ENCODE measurements at places on chromosomes 3 and 15.

DNA sequence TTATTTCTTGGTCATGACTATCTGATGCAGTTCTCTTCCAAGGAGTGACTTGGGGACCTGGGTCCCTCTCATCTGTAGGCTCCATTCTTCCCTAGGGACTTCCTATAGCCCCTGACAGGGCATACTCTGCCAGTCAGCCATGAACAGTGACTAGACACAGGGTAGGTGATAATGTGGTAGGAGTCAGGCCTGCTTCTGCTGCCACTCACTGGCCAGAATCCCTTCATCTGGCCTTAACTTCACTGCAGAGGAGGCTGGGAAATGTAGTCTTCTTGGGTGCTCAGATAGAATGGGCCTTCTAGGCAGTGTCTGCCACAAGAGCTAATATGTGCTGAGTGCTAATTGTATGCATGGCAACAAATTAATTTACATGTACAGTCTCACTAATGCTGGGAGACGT is 84.5 kb downstream of the CACNA2D3 start:
- no peak for DNase-seq

- DNase-seq, result no peak
Observed at GRCh38 chr3:128187495-128187894, 34.2 kb downstream of the EEFSEC start.

GRCh38 chr15:60721707-60722106 is 242.8 kb upstream of the ICE2 start:
- DNase-seq, result no peak

DNA sequence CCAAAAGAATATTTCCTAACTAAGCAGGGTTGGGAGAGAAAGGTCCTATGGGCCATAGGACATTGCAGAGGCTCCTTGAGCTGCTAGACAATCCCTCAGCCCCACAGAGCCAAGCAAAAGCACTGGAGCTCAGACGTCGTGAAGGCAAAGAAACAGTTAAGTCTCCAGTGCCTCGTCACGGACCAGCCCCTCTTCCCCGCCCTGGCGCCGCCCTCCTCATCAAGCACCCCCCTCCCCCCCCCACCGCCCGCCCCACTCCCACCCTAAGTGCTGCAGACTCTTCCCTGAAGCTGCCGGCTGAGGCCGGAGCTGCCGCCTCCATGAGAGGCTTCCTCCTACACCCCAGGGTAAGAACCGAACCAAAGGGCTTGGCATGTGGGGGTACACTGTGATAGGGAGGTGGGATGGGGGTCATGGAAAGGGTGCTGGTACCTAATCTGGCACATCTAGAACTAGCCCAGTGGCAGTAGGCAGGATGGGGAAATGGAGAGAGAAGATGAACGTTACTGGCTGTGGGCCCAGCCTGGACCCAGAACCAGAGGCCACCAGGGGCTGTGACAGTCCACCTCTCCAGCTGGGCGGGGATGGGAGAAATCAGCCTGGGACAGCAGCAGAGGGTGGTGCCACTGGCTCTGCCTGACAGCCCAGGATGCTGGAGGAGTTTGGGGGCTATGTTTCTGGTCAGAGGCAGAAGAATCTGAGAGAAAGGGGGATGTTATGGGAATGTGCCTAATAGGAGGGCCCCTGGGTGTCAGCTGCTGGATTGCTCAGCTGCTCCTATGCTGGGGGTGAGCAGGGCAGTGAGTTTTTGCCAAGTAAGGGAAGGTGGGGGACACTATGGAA is at the start of gene MAP1A:
MAP1A (plus strand) TSS at position 255 of the 843 bp plus-strand sequence. CDS start 3,866 bp downstream, outside the sequence.
- no peak for DNase-seq

DNA sequence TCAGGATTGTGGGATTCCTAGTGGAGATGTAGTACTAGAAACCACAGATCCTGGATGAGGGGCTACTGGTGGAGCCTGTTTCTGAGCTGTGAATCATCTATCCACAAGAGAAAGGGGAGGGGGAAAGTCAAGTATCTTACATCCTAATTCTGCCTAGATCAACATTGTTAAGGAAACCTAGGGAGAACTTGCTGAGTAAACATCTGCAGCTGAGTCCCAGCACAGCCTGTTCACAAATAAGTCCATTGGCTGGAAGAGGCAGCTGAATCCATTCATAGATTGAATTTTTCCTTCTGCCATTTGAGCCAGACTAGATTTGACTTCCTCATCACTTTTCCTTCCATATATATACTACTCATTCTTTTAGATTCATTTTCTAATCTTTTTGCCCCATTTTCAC is 460.5 kb downstream of the TUSC7 start:
- no peak for DNase-seq

DNA sequence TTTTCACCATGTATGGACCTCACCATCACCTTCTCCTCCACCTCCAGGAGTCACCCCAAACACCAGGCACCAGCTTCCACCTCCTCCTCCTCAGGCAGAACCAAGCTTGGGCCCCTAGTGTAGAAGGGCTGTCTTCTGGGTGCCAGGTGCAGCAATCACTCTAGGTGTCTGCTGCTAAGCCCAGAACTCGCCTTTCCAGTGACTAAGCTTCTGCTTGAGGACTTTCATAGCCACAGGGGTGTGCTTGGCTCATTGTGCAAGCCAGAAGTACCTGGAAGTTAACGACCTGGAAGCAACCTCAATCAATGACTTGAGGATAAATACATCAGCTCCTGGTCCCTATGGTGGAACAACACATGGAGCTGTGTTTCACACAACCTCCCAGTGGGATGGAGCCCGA is 49.8 kb upstream of the PXYLP1 start:
- DNase-seq, result no peak

- DNase-seq, result no peak
Observed at GRCh38 chr3:9467451-9467850, 70.0 kb downstream of the SETD5 start.

GRCh38 chr3:152346058-152346457 is 77.3 kb downstream of the MBNL1 start:
- no peak for DNase-seq

DNA sequence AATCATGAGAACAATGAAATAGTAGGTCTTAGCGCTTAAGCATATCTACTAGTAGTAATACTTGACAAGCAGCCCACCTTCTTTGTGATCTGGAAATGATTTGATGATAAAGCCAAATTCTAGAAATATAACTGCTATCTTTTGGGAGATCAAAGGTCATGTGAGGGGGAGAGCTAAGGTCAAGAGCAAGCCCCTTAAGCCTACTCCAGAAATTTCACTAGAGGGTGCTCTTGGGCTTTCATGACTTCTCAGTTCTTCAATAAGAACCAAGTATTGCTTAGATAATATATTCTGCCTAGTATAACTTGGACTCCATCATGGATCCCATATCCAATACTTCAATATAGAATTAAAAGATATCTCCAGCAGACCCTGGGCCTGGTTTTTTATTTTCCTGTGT is 319.6 kb downstream of the ZBTB20 start:
- DNase-seq, result no peak

DNA sequence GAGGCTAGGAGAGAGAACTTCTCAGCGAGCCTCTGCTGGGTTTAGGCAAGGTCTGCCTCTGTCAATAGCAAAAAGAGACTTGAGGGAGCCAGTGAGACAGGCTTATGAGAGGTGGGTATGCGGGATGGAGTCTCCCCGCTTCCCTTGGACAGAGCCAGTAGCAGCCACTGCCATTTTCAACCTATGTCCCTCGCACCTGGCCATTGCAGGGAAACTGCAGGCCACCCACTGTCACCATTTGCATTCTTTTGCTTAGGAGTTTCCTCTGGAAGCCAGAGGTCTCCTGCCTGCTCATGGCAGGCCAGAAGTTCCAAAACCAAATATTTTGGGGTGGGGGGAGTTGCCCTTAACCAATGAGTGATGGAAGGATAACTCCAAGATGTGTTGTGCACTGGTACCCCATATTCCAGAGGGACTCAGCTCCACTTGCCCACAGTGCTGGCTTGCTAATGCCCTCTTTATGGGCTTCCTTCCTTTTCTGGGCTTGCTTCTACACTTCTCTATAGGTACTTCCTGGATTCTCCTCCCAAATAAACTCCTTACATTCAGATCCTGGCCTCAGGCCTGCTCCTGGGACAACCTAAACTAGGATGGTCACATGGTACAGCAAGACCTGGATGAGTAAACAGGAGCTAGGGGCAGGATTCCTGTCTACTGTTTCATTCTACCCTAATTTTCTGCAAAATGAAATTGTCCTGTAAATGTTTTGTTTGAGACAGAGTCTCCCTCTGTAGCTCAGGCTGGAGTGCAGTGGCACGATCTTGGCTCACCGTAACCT is 108.9 kb upstream of the PROK2 start:
- no peak for DNase-seq

DNA sequence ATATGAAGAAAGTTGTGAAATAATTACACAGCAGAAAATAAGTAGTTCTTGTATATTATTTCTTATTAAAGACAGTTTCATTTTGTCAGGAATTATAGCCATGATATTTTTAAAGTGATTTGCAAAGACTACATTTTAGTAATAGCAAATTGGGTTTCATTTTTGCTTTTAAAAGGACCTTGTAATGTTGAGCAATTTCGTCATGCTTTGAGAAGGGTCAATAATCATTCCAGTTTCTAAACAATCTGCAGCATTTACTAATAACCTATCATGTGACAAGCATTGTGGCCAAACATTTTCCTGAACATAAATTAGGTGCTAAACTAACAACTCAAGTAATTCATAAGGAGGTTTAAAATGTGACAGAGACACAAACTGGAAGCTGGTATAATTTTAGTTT is 214.4 kb upstream of the CBLB start:
- no peak for DNase-seq

- DNase-seq, result no peak
Observed at GRCh38 chr3:67559029-67559605, 95.3 kb downstream of the SUCLG2 start.

DNA sequence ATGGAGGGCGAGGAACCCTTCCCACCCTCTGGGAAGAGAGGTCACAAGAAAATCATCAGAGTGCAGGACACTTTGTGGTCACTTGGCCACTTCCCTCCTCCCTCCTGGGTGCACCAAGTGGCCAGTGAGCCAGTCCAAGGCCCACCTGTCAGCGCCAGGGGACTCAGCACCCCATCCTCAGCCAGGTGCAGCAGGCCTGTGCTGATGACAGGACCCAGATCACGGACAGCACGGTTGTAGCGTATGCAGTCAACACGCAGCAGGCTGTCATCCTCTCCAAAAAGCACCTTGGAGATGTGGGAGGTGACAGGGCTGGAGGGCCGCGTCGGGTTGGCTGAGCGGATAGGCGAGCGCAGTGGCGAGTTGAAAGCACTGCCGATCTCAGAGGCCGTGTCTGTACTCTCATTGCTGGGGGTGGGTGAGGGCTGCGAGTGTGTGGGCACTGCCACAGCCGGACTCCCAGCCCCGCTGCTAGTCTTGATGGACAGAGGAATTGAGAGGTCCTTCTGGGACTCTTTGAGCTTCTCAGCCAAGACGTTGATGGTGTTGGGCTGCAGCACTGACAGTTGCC is 41.5 kb downstream of the SEMA3G start:
- no peak for DNase-seq

DNA sequence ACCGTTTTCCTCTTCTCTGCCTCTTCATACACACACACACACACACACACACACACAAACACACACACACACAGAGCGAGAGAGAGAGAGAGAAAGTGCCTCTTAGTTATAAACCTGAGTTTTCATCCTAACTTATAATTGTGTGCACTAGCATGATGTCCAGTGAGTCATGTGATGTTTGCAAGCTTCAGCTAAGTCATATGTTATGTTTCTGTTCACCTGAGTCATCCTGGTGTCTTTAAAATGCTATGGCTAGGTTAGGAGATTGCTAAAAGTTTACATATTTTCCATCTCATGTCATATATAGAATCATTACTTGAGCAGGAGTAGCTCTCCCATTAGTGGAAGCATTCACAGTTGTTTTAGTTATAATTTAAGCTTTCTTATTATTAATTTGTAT is 155.8 kb downstream of the EPHA6 start:
- DNase-seq, result no peak

DNA sequence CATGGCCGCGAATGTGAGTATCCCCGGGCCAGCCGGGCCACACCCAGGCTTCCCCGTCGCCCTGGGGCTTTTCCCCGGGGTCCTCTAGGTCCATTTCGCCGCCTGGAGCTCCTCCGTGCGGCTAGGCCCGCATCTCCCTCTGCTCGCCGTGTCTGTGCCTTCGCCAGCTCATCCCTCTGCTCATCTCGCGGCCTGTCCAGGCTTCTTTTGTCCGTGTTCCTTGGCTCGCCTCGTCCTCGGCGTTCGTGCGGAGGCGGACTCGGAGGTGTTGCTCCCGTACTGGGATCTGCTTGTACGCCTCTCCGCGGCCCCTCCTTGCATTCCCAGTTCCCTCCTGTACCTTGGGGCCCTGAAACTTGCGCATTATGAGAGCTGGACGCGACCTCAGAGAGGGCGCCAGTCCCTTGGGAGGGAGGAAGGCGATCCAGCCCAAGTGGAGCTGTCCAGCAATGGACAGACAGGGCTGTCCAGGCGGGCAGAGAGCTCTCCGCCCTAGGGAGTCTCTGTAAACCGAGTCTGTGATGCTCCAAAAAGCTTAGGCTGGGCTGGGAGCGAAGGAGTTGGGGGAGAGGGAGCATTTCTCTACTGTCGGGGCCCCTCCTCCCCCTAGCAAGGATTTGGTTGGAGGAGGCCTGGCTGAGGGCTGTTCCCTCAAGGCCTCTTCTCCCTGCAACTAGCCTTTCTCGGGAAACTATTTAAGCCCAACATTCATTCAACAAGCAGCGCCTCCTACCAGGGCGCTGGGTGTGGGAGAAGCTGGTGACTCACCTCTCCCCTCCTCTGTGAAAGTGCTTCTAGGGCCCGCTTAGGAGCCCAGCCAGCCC is 553 bp downstream of the TMEM43 start:
- DNase-seq, result no peak

- DNase-seq, result no peak
Observed at GRCh38 chr3:152497457-152497856, 228.7 kb downstream of the MBNL1 start.

- no peak for DNase-seq
Observed at GRCh38 chr3:147795418-147795817, 386.3 kb downstream of the ZIC1 start.

GRCh38 chr3:155394240-155394639 is 100.8 kb upstream of the STRIT1 start:
- no peak for DNase-seq

GRCh38 chr3:141191097-141191749 is 40.4 kb upstream of the PXYLP1 start:
- DNase-seq, result no peak

- no peak for DNase-seq
Observed at GRCh38 chr3:32309654-32310242, 71.3 kb downstream of the CMTM8 start.

- DNase-seq, result no peak
Observed at GRCh38 chr3:159964166-159964973, 24.3 kb upstream of the IL12A start.

DNA sequence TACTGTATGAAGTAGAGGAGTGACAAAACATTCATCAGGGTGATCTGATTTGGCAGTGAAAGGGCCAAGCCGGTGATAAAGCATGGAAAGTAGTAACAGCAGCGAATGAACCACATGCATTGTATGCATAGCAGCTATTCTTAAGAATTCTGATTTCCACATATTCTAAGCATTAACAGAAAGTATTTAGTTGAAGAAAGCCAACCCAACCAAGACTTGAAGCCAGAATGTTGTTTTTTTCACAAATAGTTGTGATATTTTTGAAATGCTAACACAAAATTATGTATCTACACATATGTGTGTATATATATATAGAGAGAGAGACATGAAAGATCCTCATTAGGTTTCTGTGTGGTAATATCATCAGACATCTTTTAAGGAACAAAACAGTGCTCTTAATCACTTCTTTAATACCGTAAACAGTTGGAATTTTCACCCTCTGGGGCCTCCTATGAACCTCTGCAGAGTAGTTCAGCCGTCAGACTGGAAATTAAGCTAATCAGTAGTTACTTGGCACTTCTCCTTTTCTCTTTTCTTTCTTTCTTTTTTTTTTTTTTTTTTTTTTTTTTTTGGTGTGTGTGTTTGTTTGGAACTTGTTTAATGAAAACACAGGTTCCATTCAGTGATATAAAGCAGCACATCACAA is 139.6 kb downstream of the CMSS1 start:
- no peak for DNase-seq

- no peak for DNase-seq
Observed at GRCh38 chr15:98441599-98441998, 206.7 kb upstream of the IGF1R start.

All from stimulated activated CD4-positive, alpha-beta T cell treated with anti-CD3 and anti-CD28 coated beads, Interleukin-1b, Interleukin-23, amount 100 ng/mL, for 1 hour (primary cell).